ENCODE measurements at places on chromosomes 6 and 20.

- DNase-seq = no peak
Measured at GRCh38 chr6:136863752-136864151, 41.4 kb downstream of the PEX7 start.

DNA sequence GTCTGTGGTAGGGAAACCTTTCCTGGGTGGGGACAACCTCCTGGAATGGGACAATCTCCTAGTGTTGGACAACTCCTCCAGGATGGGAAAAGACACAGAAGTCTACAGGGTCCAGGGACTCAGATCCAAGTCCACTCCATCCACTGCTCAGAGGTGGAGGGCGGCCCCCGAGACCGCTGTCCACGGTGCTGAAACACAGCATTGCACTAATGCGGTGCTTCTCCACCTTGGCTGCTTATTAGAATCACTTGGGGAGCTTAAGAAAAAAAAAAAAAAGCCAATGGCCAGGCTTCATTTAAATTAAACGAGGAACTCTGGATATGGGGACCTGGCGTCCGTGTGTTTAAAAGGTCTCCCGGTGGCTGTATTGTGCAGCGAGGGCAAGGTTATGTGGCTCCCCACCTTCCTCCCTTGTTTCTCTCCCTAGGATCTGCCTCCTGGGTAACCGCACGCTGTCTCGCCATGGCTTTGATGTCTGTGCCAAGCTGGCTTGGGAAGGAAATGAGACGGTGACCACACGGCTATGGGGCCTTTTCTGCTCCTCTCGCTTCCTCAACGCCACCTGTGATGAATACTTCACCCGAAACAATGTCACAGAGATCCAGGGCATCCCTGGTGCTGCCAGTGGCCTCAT is 12.0 kb downstream of the SLC12A5 start:
- DNase-seq = no peak

DNA sequence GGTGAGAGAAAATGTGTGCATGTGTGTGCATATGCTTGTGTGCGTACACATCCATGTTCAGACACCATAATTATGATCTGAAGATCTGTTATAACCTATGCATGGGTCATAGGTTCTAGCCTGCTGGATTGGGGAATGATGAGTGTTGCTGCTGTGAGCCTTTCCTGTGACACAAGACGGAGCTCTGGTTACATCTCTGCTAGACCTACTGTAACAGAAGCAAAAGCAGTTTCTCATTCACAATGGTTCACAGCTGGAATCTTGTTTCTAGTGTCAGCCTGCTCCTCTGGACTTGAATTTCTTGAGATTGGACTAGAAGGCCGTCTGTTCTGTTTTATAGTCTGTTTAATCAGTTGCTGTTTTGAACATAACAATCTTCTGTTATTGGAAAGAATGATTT is 40.1 kb downstream of the DEFB114 start:
- no peak for DNase-seq

GRCh38 chr6:117718895-117719294 is 43.6 kb downstream of the NUS1 start:
- DNase-seq = no peak

DNA sequence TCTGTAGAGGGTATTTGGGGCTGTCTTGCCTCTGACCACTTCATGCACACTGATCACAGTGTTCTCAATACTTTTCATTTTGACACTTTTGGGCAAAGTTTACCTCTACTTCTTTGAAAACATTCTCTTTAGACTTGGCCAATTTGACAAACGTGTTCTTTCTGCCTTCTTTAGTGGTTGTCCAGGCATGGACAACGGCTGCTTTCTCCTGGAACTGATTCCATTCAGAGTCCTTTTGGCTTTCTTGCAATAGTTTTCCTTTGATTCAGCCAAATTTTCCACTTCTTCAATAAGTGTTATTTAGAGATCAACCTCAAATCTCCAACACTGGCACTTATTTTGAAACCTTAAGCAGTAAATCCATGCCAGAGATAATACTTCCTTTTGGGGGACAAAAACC is 6.7 kb upstream of the CST9 start:
- no peak for DNase-seq

DNA sequence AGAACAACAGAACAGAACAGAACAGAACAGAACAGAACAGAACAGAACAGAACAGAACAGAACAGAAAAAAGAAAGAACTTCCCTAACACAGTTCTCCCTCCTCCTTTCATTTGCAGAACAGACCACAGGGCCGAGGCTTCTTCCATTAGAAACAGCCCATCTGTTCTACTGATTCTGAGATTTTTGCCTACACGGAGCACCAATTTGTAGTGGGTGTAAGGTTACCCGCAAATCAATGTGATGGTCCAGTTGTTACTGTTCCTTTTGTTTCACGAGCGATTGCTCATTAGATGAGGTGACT is 734 bp upstream of the OGFRL1 start:
- DNase-seq = no peak

DNA sequence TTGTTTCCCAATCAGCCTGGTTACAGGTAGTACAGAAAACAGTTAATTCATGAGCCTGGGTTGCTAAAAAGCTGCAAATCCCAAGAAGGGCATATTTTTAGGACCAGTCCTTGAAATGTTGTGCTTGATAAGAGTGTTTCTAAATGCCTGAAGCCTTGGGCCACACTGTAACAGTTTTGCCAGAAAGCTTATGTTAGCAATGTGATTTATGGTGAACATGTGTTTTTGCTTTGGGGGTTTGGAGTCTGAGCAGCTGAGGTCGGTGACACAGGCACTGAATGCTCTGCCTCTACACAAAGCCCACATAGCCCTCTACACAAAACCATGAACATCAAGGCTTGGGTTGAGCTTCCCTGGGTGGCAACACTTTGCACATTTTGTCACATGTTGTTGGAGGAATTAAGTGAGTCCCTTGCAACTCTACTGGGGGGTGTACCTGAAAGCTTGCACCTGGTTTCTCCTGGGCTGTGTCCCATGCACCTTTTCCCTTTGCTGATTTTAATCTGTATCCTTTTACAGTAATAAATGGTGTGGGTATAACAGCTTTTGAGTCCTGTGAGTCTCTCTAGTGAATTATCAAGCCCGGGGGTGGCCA is 22.2 kb downstream of the AHI1 start:
- DNase-seq = no peak

DNA sequence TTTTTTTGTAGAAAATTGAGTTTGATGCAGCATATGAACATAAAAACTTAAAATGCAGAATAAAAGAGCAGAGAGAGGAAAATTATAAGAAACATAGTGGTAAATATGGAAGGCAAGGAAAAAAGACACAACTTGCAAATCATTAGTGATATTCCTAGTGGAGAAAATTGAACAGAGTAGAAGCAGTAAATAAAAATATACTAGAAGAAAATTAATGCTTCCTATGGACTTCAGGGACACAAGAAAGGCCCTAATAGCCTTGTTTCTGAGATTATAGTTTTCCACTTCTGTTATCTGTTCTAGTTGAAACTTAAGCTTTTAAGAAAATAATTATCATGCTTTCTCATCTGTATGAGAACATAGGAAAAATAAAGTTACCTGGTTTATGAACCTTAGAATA is 25.6 kb upstream of the ADIG start:
- DNase-seq = no peak

DNA sequence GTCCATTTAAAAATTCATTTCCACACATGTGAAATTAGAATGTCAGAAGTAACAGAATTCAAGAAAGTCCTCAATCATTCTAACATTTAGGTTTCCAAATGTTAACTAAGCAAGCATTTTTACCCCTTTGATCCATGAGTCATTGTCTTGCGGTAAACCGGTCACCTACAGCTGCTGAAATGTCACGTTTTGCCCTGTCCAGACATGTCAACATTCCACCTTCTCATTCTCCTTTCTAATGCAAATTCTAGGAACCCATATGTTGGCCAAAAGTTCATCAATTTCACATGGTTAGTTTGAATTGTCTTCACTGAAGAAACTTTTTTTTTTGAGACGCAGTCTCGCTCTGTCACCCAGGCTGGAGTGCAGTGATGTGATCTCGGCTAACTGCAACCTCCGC is 117.2 kb downstream of the IPCEF1 start:
- DNase-seq = no peak

DNA sequence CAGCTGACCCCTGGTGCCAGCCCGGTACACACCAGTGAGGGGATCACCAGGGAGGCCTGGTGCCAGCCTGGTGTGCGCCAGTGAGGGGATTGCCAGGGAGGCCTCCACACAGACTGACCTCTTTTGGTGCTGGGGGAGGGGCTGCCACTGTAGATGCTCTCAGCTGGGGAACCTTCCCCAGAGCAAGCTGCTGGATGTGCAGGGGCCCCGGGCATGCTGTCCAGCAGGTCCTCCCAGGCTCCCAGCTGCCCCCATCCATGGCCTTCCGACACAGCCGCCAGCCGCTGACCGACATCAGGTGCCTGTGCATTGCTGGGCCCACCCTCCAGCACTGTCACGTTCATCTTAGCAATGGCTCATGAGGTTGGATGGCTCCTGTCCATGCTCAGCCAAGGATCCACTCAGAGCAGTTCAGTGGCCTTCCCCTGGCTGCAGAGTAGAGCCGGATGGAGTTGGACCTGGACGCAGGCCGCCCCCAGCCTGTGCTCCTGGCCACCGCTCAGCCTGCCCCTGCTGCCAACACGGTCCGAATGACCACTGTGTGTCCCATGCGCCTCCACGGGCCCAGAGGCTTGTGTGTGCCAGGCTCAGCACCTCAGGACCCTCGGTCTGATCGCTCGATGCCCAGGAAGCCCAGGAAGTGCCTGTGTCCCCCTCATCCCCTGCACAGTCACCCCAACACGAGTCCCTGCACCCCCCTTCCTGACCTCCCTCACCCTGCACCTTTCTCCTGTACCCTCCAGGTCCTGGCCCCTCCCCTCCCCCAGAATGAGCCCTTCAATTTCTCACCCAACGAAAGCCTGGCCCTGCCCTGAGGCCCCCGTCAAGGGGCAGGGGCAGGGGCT is 95.7 kb downstream of the YTHDF1 start:
- DNase-seq = no peak

GRCh38 chr6:40336296-40336695 is 250.9 kb downstream of the LRFN2 start:
- no peak for DNase-seq

GRCh38 chr20:63043348-63044203 is 36.8 kb upstream of the BHLHE23 start:
- no peak for DNase-seq

- DNase-seq = no peak
Measured at GRCh38 chr6:12875051-12875450, 158.5 kb downstream of the PHACTR1 start.

DNA sequence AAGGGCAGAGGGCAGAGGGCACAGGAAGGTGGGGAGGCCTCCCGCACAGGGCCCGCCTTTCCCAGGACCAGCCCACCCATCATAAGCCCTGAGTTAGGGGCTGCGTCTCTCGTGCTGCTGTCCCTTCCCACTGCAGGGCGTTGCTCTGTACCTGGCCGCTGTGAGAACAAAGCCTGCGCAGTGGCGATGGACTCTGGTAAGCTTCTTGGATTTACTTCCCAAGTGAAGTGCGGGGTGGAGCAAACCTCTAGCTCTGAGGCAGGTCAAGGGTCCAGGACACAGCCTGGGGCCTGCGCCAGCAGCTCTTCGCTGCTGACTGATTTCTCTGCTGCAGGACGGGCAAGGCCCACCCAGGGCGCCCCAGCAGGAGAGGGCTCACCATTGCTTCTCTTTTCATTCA is 23.9 kb downstream of the INSM1 start:
- no peak for DNase-seq

DNA sequence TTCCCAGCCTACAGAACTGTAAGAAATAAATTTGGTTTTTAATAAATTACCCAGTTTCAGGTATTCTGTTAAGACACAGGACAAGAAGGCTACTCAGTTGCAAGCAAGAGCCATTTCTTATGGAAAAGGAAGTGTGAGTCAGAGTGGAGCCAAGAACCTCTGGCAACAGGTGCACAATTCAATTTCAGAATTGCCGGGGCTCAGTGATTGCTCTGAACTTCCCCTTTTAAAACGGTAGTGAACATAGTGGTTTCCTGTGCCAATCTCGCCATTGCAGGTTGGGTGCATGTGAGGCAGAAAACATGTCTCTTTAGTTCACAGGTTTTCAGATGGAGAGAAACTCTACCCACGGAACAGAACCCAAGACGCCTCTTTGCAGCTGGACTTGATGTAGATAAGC is 16.4 kb downstream of the PIGT start:
- peak; percentile 89 for DNase-seq

GRCh38 chr20:58017970-58018530 is 210.4 kb downstream of the ANKRD60 start:
- no peak for DNase-seq

GRCh38 chr6:41200296-41200900 is 551 bp downstream of the TREML2 start:
- DNase-seq = peak; percentile 98

- DNase-seq = no peak
Measured at GRCh38 chr20:40305303-40305702, 383.7 kb downstream of the MAFB start.

GRCh38 chr20:24651171-24651975 is 181.9 kb downstream of the SYNDIG1 start:
- DNase-seq = peak; percentile 1

GRCh38 chr20:37886851-37887297 is 16.1 kb upstream of the VSTM2L start:
- no peak for DNase-seq

- DNase-seq = no peak
Measured at GRCh38 chr6:170271771-170272314, 19.0 kb downstream of the DLL1 start.

DNA sequence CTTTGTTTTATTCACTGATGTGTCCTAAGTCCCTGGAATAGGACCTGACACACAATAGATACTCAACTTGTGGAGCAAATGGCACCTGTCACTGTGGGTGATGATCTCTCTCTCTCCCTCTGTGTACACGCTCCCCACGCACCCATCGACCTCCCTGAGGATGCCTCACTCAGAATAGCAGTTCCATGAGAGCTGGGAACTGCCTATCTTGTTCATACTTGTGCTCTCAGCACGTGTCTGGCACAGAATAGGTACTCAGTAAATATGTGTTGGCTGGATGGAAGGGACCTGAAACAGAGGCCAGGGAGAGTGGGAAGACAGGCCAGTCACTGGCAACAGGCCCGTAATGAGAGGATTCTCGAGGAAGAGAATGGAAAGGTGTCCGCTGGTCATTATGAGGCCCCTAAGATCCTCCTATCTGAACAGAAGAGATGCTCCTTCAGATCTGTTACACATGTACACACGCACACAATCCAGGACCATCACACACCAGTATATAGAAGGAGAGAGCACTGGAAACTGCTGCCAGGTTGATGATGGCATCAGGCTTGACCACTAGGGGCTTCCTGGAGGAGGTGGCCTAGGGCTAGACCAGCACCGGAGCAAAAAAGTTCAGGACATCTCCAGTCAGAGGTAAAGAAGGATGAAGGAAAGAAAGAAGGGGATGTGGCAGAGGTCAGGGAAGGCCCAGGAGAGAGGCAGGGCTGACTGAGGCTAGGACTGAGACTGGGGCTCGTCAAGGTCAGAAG is 30.9 kb downstream of the VEGFA start:
- no peak for DNase-seq
